ENCODE measurements at places on chromosomes 5 and 9. TPM values are rescaled to one million over a fixed set of nuclear protein-coding genes. Genes with fewer than 3 reads are reported as not detected.

Gene DBH
- total RNA-seq: not detected

Gene KCNV2
- not detected for total RNA-seq

Gene SLF1
- total RNA-seq: 0.11 TPM

Gene CYSTM1
- 66.3 TPM for total RNA-seq

Gene SPINK7
- not detected for total RNA-seq

Gene BHMT2
- total RNA-seq: 2.9 TPM

Gene FOXD4L4
- total RNA-seq: not detected

Gene MYMK
- total RNA-seq: not detected

Gene SPAAR
- total RNA-seq: 4.0 TPM

Gene FAM163B
- total RNA-seq: not detected

- no peak for DNase-seq
- no peaks in the 10 kb centered on the region for H3K36me3 ChIP-seq
- H3K4me1 ChIP-seq: peaks cover 21% of the 10 kb centered on the region
- peaks cover 33% of the 10 kb centered on the region for H3K27me3 ChIP-seq
- H3K4me3 ChIP-seq: peak within 1 kb of the TSS; percentile 70
- H3K27ac ChIP-seq: no peak within 1 kb of the TSS
Measured at GRCh38 chr5:55226934-55227663, at the start of gene MCIDAS. MCIDAS (minus strand) TSS chr5:55227315; CDS start chr5:55227138, 177 bp downstream.

DNA sequence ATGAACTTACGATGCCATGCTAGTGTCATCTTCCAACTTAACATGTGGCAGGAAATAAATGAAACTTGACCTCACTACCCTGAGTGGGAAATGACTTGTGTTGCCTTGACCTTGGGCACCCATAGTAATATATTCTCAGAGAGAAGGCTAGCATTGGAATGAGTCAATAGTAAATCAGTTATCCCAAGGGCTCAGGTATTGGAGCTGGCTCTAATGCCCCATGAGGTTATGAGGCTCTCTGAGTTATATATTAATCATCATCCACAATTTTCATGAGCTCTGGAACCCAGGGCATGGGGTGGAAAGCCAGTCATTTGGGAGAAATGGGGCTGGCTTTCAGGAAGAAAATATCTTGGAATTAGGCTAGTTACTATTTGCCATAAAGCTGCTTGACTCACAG lies 42.4 kb upstream of the SMIM32 start:
- no peak overlapping the region for H3K27ac ChIP-seq
- no peaks in the 10 kb centered on the region for H3K4me1 ChIP-seq
- DNase-seq: no peak
- no peaks in the 10 kb centered on the region for H3K36me3 ChIP-seq
- H3K4me3 ChIP-seq: no peak overlapping the region

- no peak for DNase-seq
- no peaks in the 10 kb centered on the region for H3K27me3 ChIP-seq
- H3K4me3 ChIP-seq: no peak overlapping the region
- no peaks in the 10 kb centered on the region for H3K4me1 ChIP-seq
- no peaks in the 10 kb centered on the region for H3K36me3 ChIP-seq
Measured at GRCh38 chr9:68648971-68649370, 56.1 kb upstream of the PIP5K1B start.

DNA sequence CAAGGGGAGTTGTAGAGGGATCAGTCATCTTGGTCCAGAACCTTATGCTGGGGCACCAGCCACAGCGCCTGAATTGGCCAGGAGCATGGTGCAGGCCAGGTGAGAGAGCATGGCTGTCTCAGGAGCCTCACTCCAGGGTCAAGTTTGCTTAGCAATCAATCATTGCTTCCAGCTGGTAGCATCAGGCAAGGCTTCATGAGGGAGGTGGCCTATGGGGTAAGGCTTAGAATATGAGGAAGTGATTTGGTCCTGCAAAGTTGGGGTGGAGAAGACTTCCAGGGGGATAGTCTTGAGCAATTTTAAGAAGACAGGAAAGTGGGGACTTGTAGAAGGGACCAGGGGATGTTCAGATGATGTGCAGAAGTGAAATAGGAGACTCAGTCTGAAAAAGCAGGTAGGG lies 53.9 kb upstream of the PITX1 start:
- H3K27me3 ChIP-seq: no peaks in the 10 kb centered on the region
- no peaks in the 10 kb centered on the region for H3K4me1 ChIP-seq
- no peak overlapping the region for H3K27ac ChIP-seq
- H3K4me3 ChIP-seq: no peak overlapping the region
- no peaks in the 10 kb centered on the region for H3K36me3 ChIP-seq

DNA sequence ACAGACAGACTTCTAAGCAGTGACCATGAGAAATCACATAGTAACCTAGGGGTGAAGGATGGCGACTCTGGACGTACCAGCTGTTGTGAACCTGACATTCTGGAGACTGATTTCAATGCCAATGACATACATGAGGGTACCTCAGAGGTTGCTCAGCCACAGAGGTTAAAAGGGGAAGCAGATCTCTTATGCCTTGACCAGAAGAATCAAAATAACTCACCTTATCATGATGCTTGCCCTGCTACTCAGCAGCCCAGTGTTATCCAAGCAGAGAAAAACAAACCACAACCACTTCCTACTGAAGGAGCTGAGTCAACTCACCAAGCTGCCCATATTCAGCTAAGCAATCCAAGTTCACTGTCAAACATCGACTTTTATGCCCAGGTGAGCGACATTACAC lies 38.0 kb upstream of the CCDC152 start:
- H3K27me3 ChIP-seq: no peaks in the 10 kb centered on the region
- peaks cover 3% of the 10 kb centered on the region for H3K36me3 ChIP-seq
- no peak for DNase-seq
- no peaks in the 10 kb centered on the region for H3K4me1 ChIP-seq
- H3K27ac ChIP-seq: no peak overlapping the region

DNA sequence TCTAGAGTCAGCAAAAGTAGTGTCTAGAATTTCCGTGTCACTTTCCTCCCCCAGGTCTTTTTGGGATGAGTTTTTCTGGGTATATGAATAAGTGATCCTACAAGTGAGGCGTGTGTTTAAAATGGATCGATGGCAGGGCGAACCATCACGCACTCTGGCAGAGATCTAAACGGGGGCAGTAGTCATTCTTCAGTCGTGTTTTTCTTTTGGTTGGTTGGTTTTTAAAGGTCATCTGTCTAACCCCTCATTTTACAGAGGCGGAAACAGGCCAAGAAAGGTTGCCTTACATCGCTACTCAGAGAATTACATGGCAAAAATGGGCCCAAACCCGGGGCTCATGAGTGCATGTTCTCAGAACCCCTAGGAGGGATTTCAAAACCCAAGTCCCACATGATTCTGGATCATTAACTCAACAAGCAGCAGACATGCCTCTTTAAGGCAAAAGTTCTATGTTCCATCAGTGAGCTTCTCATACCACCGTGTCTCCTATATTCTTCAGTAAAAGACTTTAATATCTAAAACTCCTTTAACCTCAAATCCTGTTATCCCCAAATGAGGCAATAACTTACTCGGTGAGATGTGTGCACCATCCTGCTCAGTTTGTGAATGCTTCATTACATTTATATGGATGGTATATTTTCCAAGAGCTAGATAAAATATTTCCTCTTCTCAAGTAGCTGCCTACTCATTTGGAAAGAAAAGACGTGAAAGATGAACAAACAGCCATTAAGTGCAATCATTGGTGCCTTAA lies 145.8 kb downstream of the AOPEP start:
- peaks cover 56% of the 10 kb centered on the region for H3K4me1 ChIP-seq
- peak overlapping the region; percentile 80 for H3K27ac ChIP-seq
- H3K36me3 ChIP-seq: no peaks in the 10 kb centered on the region
- H3K27me3 ChIP-seq: no peaks in the 10 kb centered on the region

DNA sequence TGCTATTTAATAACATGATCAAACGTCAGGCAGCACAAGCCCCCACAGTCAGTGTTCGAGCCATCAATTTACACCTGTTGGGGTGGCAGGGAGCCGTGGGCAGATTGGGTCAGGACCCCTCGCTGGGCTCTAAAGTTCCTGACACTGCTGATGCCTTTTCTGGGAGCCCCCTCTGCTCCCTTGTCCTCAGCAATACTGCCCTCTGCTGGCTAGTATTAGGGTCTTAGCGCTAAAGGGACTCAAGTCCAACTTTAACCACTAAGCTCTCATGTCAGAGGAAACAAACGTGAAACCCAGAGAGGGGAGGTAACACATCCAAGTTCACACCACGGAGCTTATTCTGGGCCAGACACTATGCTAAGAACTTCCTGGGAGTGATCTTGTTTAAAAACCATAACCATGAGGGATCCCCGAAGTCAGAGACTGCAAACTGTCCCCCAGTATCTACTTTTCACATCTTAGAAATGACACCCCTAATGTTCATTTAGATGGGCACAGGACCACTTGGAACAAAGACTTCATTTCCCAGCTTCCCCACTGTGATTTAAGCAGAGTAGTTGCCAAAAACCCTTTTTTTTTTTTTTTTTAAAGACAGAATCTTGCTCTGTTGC lies 20.4 kb downstream of the ANKS6 start:
- peaks cover 60% of the 10 kb centered on the region for H3K36me3 ChIP-seq
- H3K27me3 ChIP-seq: no peaks in the 10 kb centered on the region
- H3K4me1 ChIP-seq: no peaks in the 10 kb centered on the region
- H3K4me3 ChIP-seq: no peak overlapping the region

GRCh38 chr5:71727978-71728377 lies 8.9 kb downstream of the CARTPT start:
- no peak overlapping the region for H3K27ac ChIP-seq
- H3K36me3 ChIP-seq: no peaks in the 10 kb centered on the region
- DNase-seq: no peak
- H3K4me3 ChIP-seq: no peak overlapping the region

DNA sequence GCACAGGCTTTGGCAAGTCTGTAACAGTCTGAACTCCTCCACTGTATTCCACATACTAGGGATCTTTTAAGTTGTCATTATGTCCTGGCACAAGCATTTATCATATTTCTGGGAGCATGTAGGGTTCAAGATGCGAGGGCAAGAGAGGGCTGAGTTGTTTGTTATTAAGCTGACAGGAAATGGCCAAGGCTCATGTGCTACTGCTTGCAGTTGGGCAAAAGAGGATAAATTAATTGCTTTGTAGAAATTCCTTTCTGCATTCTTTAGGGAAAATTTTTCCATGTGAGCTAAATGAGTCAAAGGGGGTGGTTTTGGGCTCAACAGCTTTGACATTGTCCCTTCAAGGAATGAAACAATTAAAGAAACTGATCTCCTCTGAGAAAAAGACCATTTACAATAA lies 35.4 kb downstream of the DOCK8 start:
- H3K27ac ChIP-seq: no peak overlapping the region
- no peaks in the 10 kb centered on the region for H3K4me1 ChIP-seq
- no peak overlapping the region for H3K4me3 ChIP-seq
- no peak for DNase-seq
- H3K36me3 ChIP-seq: no peaks in the 10 kb centered on the region
- H3K27me3 ChIP-seq: no peaks in the 10 kb centered on the region

GRCh38 chr9:12289711-12290110 lies 403.5 kb upstream of the TYRP1 start:
- no peaks in the 10 kb centered on the region for H3K36me3 ChIP-seq
- no peak overlapping the region for H3K27ac ChIP-seq
- H3K4me1 ChIP-seq: no peaks in the 10 kb centered on the region
- no peak for DNase-seq

DNA sequence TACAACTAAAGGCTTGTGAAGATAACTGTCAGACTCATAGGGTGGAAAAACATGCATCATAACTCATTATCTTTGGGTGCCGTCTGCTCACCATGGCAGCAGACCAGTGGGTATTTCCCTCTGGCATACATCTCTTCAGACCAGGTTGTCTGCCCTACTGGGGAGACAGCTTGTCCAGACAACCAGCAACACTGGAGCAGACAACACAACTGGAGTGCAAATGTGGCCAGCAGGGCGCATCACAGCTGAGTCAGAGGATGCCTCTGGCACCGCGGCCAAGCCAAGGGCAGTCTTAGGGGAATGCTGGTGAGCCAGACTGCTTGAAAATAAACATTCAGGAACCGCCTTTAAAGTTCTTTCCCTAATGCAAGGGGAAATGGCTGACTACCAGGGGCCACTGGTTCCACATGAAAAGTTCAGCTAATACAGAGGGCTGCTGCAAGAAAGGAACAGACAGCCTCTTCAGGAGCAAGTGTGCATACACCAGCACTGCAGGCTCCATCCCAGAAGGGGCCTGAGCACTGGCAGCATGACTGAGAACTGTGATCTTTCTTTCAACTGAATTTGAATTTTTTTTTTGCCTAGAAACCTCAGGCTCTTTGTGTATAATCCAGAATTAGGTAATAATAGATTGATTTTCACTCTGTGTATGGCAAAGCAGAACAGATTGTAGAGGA lies 77.3 kb downstream of the MAMDC2 start:
- peak overlapping the region; percentile 17 for H3K27ac ChIP-seq
- no peaks in the 10 kb centered on the region for H3K4me1 ChIP-seq
- H3K4me3 ChIP-seq: no peak overlapping the region
- H3K36me3 ChIP-seq: no peaks in the 10 kb centered on the region

DNA sequence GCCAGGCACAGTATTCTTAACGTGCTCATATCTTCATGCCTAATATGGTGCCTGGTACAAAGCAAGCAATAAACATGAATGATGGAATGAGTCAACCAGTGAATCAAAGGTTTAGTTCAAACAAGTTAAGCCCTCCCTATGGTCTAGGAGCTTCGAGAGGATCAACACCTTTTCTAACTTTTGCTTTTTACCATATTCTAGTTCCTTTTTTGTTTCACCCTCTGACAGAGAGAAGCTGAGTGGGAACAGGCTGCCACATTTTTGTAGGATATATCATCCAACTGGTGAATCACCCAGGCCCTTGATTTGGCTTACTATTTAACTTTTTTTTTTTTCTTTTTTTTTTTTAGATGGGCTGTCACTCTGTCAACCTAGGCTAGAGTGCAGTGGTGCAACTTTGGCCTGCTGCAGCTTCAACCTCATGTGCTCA lies 39.3 kb upstream of the TNC start:
- H3K4me1 ChIP-seq: peaks cover 4% of the 10 kb centered on the region
- H3K27me3 ChIP-seq: no peaks in the 10 kb centered on the region
- DNase-seq: peak; percentile 70
- peak overlapping the region; percentile 64 for H3K27ac ChIP-seq
- no peak overlapping the region for H3K4me3 ChIP-seq

DNA sequence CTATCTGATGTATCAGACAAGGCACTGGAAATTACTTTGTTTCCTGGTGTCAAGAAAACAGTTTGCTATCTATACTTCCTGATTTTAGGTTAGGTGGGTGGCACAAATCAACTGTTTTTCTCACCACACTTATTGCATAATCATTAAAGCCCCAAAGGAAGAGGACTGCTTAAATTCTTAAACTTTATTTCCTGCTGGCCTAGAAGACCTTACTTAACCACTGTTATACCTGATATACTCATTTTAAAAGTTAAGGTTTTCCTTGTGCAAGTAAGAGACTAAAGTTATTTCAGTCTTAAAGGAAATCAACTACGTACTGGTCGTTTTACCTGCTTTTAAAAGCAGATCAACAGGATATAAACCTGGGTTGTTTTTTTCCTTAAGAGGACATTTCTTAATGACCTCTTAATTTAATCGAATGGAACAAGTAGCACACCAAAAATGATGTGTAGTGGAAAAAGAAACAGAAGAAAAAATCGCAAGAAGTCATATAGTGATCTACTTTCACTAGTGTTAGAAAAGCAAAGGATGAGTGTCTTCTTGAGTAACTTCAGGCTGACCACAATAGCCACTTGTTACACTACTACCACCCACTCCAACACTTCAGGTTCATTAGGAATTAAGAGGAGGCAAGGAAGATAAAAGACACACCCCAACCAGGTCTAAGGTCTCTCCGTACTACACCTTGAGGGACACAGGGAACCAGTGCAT lies 974 bp downstream of the CLINT1 start:
- H3K4me3 ChIP-seq: peak overlapping the region; percentile 94
- H3K27ac ChIP-seq: peak overlapping the region; percentile 86
- no peak for DNase-seq
- no peaks in the 10 kb centered on the region for H3K36me3 ChIP-seq

GRCh38 chr5:43664501-43665040 lies 61.6 kb downstream of the NNT start:
- H3K27me3 ChIP-seq: no peaks in the 10 kb centered on the region
- peaks cover 6% of the 10 kb centered on the region for H3K4me1 ChIP-seq
- H3K27ac ChIP-seq: no peak overlapping the region
- no peak for DNase-seq
- peaks cover 6% of the 10 kb centered on the region for H3K36me3 ChIP-seq
